Activated CD4-positive, alpha-beta T cell treated with anti-CD3 and anti-CD28 coated beads, Interleukin-2, amount 10 ng/mL, durations not matched to agents 7 days and 5 days (primary cell): ENCODE measurements at places on chromosomes 2 and 18. TPM values are rescaled to one million over a fixed set of nuclear protein-coding genes. Genes with fewer than 3 reads are reported as not detected.
A peak's percentile ranks its signal among the peaks of the same experiment; 100 is the strongest.

DNA sequence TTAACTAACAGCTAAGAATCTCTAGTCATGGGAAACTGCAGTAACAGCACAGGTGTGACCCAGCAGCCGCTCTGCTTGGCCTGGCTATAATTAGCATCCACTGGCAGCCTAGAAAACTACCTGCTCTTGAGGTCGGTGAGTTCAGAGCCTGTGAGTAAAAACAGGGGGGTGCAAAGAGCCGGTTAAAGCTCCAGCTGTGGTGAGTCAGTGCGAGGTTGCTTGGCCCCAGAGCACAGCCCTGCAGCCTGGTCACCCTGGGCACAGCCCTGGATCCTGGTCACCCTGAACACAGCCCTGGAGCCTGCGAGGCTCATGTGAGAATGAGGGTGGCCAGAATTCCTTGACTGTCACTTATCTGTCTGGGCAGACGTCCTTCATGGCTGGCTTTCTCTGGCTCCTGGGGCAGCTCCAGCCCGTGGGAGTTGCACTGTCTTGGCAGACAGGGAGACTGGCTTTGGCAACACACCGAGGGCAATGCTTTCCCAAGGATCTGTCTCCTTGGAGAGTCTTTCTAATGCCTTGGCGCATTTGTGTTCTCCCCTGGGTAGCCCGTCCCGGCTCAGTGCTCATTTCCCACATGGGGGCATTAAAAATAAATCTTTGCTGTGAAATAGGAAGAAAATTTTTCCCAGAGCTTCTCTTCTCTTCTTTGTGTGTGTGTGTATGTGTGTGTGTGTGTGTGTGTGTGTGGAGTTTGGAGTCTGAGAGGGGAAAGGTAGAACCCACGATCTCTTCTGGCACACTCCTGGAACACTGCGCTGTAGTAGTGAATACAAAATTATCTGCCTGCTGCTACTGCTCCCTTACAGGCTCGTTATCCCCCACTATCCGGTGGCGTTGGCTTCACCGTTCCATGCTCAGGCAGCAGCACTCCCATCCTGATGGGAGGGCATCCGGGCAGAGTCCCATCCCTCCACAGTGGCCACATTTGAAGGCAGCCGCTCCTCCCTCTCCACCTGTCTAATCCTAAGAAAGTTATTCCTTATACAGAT is 250.2 kb upstream of the MEX3C start:
- DNase-seq: no peak

GRCh38 chr2:196914867-196915460 is 11.5 kb downstream of the PGAP1 start:
- DNase-seq: peak; percentile 65

GRCh38 chr2:138823666-138824065 is 43.5 kb upstream of the NXPH2 start:
- DNase-seq: no peak

IL36A gene
- not detected for total RNA-seq

GRCh38 chr2:217325251-217325650 is 465.4 kb upstream of the TNP1 start:
- DNase-seq: no peak
